EH (cell line): ENCODE measurements at places on chromosomes 4 and X.

GRCh38 chrX:106585478-106585877 is 26.3 kb upstream of the RADX start:
- no peak for DNase-seq

DNA sequence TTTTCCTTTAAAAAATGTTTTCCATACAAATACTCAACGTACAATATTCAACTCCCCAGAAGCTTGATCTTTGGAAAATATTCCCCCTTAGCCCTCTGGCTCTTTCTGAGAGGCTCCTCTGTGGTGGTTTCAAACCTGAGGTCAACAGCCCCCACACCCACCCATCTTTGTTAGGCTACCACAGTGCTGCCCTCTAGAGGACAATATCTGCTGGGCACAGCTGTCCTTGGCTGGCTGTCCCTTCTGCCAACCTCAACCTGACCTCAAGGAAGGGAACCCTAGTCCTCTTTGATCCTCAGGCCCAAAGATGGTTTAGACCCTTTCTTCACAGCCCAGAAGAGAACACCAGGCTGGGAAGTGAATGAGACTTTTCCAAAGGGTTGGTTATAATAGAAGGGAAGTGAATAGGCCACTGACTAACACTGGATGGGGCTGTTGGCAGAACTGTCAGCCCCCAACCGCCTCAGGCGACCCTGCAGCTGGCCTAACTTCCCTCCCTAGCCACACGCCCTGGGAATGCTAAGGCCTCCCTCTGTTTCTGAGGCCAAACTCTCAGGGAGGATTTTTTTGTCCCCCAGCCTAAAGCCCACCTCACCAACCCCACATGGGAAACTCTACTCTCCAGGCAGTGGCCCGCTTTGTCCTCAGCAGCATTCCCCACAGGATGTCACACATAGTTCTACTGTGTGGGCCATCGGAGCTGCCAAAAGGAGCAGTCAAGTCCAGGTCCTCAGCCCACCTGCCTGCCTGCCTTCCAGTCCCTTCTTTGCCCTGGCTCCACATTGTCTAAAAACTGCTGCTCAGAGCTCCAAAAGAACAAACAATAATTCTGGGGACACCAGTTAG is 34.3 kb downstream of the NYX start:
- no peak for DNase-seq

DNA sequence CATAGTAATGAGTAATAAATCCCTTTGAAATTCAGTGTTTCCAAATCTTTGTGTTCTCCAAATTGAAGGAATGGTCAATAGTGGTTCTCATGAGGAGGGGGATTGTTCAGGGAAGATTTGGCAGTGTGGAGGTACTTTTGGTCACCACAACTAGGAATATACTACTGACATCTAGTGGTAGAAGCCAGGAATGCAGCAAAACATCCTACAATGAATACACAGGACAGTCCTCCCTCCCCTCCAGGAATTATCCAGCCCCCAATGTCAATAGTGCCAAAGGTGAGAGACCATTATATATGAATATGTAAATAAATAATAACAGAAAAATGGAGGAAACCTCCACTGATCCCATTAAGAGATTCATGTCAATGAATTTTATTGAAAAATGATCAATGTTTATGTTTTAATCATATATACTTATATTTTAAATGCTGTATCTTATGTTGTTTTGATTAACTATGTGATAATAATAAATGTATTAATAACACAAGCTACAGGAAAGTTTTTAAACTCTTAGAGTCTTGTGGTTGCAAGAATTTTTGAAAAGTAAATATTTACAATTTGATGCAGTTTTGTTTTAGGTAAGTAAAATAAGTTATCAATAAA is 14.4 kb upstream of the FAM9A start:
- peak; percentile 47 for DNase-seq

- DNase-seq: no peak
Observed at GRCh38 chr4:121666091-121666679, 30.6 kb downstream of the ANXA5 start.

- no peak for DNase-seq
Observed at GRCh38 chr4:44674471-44674870, 3.7 kb upstream of the GUF1 start.
